Right lung (tissue), 10 donors: ENCODE measurements at places on chromosomes 12 and 14.

DNA sequence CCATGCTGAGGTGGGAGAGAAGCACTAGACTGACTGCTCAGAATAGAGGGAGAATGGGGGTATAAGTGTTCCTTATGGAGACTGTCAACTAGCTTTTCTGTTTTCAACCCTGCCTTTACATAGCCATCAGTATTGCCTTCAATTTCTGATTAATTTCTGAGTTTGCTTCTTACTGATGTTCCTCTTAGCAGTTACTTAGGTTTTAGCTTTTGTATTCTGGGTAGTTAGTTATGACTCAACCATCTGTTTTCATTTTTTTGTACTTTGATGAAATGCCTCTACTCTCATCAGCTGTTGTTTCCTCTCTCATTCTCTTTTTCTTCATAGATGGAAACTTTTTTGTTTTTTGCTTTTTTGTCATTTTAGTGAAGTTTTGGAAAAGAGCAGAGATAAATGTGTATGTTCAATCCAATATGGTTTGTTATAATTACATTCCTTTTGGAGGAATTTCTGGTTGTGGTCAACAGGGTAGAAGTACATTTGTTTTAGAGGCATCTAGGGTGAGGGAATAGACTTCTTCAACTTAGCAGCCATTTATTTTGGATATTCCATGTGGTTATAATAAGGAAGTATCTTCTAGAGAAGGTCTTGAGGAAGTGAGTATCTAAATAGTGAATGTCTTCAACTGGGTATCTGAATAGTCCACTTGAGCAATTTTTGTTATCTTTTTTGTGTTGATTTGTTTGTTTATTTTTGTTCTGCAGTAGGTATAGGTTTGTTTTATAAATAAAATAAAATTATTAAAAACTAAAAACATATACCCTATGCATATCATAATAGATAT, 29.6 kb downstream of the PMCH start:
- DNase-seq: no peak

GRCh38 chr12:9143929-9144729, 28.4 kb upstream of the A2M start:
- DNase-seq: no peak

DNA sequence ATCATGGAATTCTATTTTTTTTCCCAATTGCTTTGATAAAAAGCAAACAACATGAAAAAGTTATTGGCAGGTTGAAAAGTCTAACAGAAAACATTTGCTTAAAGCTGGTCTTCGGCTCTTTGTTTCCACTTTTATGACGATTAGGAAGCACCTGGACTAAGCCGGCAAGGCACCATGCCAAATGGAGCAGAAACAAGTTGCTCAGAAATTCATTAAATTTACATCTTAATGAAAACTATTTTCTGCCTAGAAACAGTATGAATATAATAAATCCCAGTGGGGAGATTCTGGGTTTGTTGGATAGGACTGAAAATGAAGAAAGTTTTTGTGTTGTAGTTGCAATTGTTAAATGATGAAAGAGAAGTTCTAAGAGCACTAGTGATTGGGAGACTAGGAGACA, 51.4 kb upstream of the OR9K2 start:
- peak; percentile 7 for DNase-seq

- no peak for DNase-seq
Observed at GRCh38 chr12:43812057-43812456, 5.9 kb upstream of the TWF1 start.

DNA sequence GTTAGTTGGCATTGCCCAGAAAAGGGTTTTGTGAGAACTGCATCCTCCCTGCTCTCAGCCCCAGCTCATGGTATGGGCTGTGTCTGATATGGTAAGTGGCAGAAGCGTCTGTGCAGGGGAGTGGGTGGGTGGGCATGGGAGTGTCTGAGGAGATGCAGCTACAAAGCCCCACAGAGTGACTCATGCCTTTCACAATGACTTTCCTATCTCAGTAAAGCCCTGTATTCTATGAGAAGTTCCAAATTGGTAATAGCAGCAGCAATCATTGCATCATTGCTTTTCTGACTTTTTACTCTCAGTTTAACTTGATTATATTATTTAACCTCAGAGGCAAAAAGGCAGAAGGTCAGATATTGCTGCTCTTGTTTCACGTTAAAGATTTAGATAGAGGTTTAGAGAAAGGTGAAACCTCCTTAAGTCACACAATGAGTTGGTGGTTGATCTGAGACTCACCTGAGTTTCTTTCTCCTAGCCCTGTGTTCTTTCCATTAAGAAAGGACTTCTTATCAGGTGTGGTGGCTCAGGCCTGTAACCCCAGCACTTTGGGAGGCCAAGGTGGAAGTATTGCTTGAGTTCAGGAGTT, 171.7 kb downstream of the SLC5A8 start:
- no peak for DNase-seq
